ENCODE measurements at places on chromosomes 2 and 18.
A peak's percentile ranks its signal among the peaks of the same experiment; 100 is the strongest.

DNA sequence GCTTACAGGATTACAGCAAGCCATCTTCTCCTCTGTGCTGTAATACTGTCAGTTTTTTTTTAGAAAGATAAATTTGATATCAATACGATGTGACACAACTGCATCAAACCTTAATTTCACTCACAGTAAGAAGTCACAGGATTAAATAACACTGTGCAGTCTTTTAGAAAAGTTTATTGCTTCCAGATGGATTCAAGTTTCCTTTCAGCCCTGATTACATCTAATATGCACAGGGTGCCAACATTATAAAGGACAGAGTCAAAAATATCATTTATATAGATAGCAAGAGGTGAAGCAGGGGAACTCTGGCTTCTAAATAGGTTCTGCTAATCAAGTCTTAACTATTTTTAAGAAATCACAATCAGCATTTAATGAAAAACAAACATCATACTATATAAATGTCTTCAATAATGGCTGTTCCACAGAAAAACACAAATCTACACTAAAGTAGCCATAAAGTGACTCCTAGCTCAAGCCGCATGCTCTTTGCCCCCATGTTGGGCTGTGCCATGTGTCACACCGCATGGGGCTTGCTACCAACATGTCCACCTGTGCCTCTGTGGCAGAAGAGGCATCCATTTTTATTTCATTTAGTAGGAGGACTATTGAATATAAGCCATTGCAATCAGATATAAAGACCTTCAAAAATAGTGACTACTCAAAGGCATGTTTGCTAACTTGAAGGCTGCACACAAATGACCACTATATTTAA is 35.0 kb downstream of the CERKL start:
- peak; percentile 17 for DNase-seq

DNA sequence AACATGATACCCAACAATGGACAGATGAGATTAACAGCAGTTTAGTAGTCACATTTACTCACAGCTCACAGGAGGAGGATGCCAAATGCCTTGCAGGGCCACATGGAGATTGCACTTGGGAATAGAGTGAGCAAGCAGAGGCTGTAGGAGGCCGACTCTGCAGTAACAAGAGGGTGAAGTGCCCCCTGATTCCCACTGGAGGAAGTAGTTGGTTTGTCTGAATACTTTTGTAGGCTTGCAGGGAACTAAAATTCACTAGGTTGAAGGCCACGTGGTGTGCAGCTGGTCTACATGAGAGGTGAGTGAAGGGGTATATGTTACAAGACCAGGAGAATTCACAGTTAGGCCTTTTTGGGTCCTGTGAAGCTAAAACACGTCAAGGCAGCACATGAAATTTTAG is 419.3 kb upstream of the TNP1 start:
- DNase-seq = no peak

DNA sequence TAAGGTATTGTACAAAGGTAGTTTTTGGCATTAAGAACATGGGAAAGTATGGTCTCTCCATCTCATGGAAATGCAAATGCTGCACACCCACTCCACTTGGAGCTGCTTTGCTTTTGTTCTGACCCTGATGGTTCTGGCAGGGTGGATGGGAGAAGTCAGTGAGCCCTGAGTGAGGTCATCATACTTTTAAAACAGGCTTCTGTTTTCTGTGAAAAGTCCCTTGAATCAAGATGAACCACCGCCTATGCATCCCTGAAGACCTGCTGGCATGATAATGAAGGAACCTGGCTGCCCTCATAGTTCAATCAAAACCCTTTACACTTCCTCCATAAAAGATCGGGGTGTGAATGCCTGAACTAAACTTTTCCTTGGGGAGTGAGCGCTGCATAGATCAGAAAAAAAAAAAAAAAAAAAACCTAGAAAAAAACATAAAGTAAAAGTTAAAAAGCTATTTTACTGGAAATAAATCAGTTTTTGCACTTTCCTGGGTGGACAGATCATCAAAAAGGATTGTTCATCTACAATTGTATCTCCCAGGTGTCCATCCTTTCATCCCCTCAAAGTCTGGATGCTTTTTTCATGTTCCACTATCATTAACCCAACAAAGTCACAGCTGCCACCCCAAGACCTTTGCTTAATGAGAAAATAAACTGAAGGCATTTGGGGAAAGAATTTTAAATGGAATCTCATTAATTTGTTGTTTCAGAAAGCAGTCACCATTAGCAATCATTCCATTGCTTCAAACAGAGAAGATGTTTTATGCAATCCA is 728.1 kb upstream of the DDX18 start:
- DNase-seq = no peak

DNA sequence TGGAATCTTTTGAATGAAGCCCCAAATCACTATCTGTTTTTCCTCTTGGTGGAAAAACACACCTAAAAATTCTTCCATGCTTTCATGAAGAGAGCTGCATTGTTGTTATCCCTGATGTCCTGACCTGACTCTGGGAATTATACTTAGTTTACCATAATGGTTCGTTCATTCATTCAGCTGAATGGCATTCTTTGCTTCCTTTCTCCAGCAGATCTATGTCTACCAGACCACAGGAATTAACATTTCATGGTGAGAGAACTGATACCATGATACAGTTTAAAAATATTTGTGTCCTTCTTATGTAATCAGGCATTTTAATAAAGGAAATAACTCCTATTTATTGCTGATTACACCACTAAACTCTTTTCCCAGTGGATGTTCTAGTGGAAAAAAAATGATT is 11.1 kb upstream of the SLC4A10 start:
- DNase-seq = no peak

- DNase-seq = no peak
Measured at GRCh38 chr18:11955239-11956029, 25.9 kb upstream of the IMPA2 start.

DNA sequence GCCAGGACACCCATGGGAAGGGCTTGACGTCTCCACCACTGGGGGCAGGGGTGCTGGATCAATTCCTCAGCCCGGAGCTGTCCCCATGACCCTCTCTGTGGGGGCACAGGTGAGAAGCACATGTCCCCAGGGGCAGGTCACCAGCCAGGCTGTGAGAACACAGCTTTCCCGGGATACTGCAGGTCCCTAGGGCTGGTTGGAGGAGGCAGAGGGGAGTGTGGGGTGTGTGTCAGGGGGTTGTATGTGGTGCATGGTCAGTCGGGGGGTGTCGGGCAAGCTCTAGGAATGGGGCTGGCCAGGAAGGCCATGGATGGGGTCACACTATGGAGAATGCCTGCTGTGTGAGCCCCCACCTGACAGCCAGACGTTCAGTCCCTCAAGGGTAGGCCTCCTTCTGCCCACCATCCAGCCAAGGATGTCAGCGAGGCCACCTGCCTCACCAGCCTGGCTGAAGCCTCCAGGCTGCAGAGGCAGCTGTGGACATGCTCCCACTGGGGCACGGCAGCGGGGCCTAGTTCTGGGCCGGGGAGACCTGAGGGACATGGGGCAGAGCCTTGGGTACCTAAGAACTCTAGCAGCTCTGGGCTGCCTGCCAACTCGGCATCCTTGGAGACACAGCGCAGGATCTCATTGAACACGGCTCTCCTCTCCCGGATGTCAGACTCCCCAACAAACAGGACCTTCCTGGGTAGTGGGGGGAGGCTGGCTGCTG is 10.3 kb downstream of the HS1BP3 start:
- DNase-seq = no peak

GRCh38 chr18:61274416-61274960 is 58.7 kb upstream of the CDH20 start:
- no peak for DNase-seq

GRCh38 chr2:96325041-96325883 is at the start of gene ITPRIPL1:
TSS of gene ITPRIPL1 (plus strand) at chr2:96325317. CDS start at chr2:96325840, 523 bp downstream.
- peak; percentile 37 for DNase-seq

- no peak for DNase-seq
Measured at GRCh38 chr2:18133310-18133709, 254.8 kb downstream of the KCNS3 start.

DNA sequence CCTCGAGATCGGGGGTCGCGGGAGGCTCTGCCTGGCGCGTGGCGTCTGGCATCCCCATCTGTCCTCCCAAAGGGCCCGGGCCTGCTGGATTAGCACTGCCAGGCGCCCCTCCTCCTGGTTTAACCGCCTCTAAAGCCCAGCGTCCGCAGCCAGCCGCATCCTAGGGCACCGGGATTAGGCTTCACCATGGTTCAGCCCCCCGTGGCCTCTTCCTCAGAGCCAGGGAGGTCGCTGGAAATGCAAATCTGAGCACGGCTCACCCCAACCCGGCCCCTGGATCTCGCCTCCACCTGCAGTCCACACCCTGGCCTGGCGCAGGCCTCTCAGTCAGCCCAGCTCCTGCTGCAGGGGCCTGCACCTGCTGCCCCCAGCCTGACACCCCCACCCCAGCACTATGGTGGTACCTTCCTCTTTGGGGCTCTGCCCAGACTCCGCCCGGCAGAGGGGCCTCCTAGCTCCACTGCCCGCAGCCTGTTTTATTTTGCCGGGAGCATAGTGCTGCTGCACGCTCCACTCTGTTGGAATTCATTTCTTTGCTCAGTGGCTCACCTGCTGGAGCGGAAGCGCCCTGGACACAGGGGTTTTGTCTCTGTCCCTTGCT is 13.2 kb downstream of the PRELID3A start:
- DNase-seq = peak; percentile 75

DNA sequence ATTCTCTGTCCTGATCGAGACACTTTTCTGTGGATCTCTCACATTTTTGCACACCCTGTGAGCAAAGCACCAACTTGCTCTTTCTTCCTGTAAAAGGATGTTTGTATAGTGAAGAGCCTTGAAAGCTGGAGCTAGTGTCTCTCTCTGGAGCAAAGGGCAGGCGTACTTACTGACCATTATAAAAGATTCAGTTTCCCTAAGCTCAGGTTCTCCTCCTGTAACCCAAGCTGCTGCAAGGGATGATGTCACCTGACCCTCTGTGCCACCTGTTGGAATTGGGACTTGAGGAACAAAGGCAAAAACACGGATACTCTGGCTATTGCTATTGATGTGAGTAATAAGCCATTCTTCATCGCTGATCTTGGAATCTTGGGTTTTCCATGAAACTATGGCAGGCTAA is 52.6 kb upstream of the NEMP2 start:
- no peak for DNase-seq

DNA sequence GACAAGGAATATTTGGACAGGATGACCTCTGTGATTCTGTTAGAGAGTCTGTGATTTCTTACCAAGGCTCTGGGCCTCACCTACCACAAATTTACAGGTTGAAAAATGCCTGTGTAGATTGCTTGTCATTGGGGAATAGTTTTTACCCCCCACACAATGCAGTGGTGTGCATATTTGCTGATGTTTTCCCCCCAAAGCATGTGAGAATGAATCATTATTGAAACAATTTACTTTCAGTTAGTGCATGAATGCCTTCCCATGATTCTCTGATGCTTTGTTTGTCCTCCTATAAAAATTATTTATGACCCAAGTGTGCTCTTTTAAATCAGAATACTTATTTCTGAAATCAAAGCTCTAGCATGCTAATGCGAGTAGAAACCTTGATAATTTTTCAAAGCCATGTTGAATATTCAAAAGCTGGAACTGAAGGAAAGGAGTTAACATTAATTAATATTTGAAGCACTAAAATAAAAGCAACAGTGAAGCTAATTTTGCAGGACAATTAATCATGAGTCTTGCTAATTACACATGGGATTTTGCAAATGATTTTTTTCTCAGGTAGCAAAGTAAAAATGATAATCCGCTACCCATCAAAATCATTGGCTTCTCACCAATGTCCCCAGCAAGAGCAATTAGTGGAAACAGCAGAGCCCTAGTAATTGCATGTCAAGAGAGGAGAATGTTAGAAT is 361.2 kb upstream of the HNRNPA3 start:
- DNase-seq = no peak

GRCh38 chr18:58831606-58832005 is 33.1 kb upstream of the ZNF532 start:
- no peak for DNase-seq

DNA sequence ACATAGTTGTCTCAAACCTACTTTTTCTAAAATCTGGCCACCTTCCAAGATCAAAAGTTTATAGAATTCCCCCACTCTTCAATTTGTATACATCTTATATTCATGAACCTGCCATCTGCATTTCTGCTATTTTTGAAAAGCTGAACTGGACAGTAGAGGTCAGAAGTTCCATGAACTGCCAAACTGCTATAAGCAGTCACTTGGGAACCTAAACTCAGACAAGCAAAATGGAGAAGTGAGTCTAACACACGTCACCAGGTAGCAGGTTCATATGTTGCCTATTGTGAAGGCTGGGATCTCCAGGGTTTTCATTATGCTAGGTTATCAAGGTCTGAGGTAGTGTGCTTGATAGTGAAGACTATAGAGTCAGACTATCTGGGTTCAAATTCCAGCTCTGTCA is 2.0 kb upstream of the MYO1B start:
- DNase-seq = no peak

Data from NCI-H1092 treated with DMSO at 0.1 percent for 48 hours (cell line).